HL-60 (cell line): ENCODE measurements at places on chromosomes 2 and 18.
A peak's percentile ranks its signal among the peaks of the same experiment; 100 is the strongest.

- no peak for DNase-seq
Observed at GRCh38 chr2:95333888-95334338, 36.8 kb downstream of the KCNIP3 start.

- DNase-seq: peak; percentile 61
Observed at GRCh38 chr2:88897715-88898114, 206.2 kb downstream of the RPIA start.

- no peak for DNase-seq
Observed at GRCh38 chr2:131404753-131405152, 40.8 kb upstream of the RAB6D start.

- DNase-seq: no peak
Observed at GRCh38 chr18:45213040-45213333, 402.3 kb upstream of the SLC14A2 start.

- no peak for DNase-seq
Observed at GRCh38 chr2:226600802-226601201, 198.8 kb downstream of the IRS1 start.

DNA sequence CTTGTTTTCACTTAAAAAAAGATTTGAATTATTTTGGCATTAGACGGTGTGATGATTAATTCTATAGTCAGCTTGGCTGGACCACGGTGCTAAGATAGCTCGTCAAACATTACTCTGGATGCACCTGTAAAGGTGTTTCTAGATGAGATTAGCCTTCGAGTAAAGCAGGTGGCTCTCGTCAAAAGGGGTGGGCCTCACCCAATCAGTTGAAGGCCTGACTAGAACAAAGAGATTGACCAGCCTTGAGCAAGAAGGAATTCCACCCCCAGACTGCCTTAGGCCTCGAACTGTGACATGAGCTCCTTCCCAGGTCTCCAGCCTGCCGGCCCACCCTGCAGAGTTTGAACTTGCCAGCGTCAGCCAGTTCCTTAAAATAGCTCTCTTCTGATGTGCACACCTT lies 73.4 kb downstream of the TWIST2 start:
- no peak for DNase-seq

DNA sequence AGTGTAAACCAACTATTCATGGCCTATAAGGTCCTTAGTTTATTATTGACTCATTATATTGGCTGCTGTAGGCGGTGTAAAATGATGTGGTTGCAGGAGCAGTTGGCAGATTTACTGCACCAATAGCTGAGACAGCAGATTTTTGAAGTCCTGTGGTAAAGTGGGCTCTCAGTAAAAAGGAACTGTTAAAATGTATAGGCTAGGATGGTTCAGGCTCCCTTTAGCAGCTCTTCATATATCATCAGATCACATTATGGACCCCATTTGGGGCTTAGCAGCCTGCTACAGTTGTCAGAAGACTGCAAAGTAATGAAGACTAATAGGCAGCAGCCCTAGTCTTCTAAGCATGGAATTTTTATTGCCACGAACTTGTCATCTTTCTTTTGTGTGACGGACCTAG lies 27.8 kb downstream of the MTX2 start:
- no peak for DNase-seq
